ENCODE measurements at places on chromosomes 2 and 18.

DNA sequence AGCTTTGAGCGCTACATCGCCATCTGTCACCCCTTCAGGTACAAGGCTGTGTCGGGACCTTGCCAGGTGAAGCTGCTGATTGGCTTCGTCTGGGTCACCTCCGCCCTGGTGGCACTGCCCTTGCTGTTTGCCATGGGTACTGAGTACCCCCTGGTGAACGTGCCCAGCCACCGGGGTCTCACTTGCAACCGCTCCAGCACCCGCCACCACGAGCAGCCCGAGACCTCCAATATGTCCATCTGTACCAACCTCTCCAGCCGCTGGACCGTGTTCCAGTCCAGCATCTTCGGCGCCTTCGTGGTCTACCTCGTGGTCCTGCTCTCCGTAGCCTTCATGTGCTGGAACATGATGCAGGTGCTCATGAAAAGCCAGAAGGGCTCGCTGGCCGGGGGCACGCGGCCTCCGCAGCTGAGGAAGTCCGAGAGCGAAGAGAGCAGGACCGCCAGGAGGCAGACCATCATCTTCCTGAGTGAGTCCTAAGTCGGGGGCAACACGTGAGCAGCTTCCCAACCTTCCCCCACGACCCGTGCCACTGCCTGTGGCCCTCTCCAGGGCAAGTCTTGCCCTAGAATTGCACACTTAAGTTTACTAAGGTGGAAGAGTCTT is 928 bp downstream of the GPR39 start:
- peaks cover 52% of the 10 kb centered on the region for H3K27me3 ChIP-seq
- peaks cover 6% of the 10 kb centered on the region for H3K4me1 ChIP-seq
- H3K36me3 ChIP-seq, result no peaks in the 10 kb centered on the region
- no peak overlapping the region for H3K27ac ChIP-seq
- peak overlapping the region; percentile 46 for H3K4me3 ChIP-seq

GRCh38 chr18:65568866-65569265 is 181.9 kb upstream of the CDH7 start:
- H3K4me1 ChIP-seq, result peaks cover 1% of the 10 kb centered on the region
- no peak overlapping the region for H3K27ac ChIP-seq
- H3K4me3 ChIP-seq, result no peak overlapping the region
- DNase-seq, result no peak
- H3K36me3 ChIP-seq, result no peaks in the 10 kb centered on the region

DNA sequence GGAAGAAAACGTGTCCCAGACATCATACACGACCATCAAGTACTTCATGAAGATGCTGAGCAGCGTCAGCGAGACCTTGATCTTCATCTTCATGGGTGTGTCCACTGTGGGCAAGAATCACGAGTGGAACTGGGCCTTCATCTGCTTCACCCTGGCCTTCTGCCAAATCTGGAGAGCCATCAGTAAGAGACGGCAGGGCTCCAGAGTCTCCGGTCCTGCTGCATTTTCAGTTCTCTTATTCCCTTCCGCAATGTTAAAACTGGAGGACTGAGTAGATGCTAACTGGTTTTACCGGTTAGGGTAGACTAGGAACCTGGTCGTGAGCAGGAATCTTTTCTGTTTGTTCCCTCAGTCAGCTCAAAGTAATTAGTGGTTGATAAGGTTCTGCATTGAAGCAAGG is 32.3 kb downstream of the SLC9A4 start:
- H3K27me3 ChIP-seq, result no peaks in the 10 kb centered on the region
- H3K4me3 ChIP-seq, result no peak overlapping the region
- H3K27ac ChIP-seq, result no peak overlapping the region
- DNase-seq, result no peak
- H3K36me3 ChIP-seq, result no peaks in the 10 kb centered on the region

DNA sequence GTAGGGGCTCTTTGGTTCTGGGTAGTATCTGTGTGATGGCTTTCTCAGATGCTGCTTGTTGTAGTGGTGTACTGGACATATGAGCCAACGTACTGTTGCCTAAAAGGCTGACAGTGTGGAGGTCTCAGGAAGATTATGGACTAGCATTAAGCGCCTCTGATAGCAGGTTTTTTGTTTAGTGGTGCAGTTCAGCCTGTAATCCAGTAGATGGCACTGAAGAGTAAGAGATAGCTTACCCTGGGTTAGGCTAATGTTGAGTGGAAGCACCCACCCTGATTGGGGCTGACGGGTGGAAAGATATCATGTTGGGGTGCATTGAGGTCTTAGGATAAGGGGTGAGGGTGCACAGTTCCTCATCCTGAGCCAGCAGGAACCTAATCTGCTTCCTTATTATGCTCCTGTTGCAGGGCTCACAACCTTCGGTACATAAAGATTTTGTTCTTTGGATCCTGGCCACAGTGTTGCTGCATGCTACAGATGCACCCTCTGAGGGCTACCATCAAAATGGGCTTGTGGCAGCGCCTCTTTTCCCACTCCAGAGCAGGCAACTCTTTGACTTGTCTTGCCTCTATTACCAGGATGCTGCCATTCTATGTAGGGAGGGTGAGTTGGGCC is 79.6 kb downstream of the MSTN start:
- H3K4me3 ChIP-seq, result no peak overlapping the region
- no peaks in the 10 kb centered on the region for H3K4me1 ChIP-seq
- peaks cover 10% of the 10 kb centered on the region for H3K36me3 ChIP-seq
- H3K27ac ChIP-seq, result no peak overlapping the region

DNA sequence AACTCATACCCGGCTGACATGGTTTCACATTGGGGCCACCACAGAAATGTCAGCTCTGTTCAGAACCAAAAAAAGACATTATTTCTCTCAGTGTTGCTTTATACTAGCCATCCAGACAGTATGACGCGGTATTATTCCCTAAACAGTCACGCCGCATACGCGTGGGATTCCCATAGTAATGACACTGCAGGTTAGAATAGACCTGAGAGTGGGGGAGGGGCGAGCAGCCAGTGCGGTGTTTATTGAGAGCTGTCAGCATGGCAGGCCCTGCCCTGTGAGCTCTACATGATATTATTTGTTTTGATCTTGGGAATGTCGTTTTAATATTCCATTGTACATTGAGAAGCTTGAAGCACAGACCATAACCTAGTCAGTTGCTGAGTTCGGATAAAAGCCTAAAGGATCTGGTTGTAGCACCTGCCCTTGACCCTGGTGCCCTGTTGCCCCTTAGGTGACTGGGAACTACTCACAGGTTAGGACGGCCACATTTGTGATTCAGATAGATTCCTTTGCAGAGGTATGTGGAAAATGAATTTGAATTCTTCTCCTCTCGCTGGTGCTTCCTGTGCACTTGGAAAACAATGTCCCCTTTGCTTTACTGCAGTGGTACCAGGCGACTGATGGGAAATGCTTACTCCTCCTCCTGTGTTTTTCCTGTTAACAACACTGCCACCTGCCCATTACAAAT is 150.1 kb downstream of the ARHGAP28 start:
- H3K4me3 ChIP-seq, result no peak overlapping the region
- H3K36me3 ChIP-seq, result peaks cover 40% of the 10 kb centered on the region
- DNase-seq, result no peak
- H3K27me3 ChIP-seq, result no peaks in the 10 kb centered on the region

- H3K36me3 ChIP-seq, result peaks cover 1% of the 10 kb centered on the region
- H3K27me3 ChIP-seq, result no peaks in the 10 kb centered on the region
- H3K27ac ChIP-seq, result no peak overlapping the region
- peaks cover 22% of the 10 kb centered on the region for H3K4me1 ChIP-seq
Measured at GRCh38 chr2:145601361-145601925, 1081.5 kb upstream of the ZEB2 start.

DNA sequence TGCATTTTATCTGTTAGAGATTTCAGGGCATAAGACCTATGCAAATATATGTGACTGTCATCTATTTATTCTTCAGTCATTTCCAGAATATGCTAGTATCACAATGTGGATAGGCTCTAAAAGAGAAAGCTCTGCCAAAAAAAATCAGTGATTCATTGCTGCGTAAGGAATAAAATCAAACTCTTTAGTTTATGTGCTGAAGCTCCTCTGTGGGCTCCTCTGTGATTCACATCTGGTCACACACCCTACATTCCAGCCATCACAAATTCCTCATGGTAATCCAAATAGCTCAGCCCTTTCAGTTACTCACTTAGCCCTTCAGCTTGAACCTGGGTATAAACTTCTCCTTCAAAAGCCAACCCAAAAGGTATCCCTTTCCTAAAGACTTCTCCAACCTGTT is 21.4 kb downstream of the DLGAP1 start:
- no peaks in the 10 kb centered on the region for H3K4me1 ChIP-seq
- no peaks in the 10 kb centered on the region for H3K36me3 ChIP-seq
- no peak for DNase-seq
- peaks cover 9% of the 10 kb centered on the region for H3K27me3 ChIP-seq
- H3K27ac ChIP-seq, result no peak overlapping the region
- no peak overlapping the region for H3K4me3 ChIP-seq

GRCh38 chr2:222916229-222917197 is 55.7 kb downstream of the ACSL3 start:
- H3K36me3 ChIP-seq, result peaks cover 16% of the 10 kb centered on the region
- no peaks in the 10 kb centered on the region for H3K27me3 ChIP-seq
- peaks cover 2% of the 10 kb centered on the region for H3K4me1 ChIP-seq
- H3K4me3 ChIP-seq, result no peak overlapping the region
- DNase-seq, result no peak

GRCh38 chr18:31965316-31965970 is 22.5 kb upstream of the TRAPPC8 start:
- H3K36me3 ChIP-seq, result no peaks in the 10 kb centered on the region
- no peak overlapping the region for H3K4me3 ChIP-seq
- H3K4me1 ChIP-seq, result peaks cover 3% of the 10 kb centered on the region
- H3K27me3 ChIP-seq, result no peaks in the 10 kb centered on the region

DNA sequence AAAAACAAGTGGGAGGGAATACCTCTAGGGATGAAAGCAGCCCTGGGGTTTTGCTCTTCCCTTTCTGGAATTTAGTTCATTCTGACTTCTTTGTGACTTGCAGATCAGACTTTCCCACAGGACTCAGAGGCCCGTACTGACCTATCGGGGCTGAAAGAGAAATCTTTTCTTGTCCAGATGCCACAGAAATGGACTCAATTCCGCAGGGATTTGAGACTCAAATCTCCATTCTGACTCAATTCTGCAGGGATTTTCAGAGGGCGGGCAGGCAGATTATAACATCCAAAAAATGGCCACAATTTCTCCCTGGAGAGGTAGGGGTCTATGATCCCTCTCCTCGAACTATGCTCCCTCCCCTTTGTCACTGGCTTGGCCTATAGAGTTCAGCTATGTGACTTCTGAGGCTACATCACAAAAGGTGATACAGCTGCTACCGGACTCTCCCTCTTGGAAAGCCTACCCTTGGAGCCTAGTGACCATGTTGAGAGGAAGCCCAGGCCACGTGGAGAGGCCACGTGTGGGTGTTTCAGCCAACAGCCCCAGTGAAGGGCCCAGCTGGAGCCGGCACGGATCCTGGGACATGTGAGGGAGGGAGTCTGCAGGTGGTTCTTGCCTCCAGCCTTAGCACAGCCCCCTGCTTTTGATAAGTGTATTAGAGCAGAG is 4.8 kb upstream of the EFHD1 start:
- H3K27ac ChIP-seq, result no peak overlapping the region
- H3K4me1 ChIP-seq, result peaks cover 5% of the 10 kb centered on the region
- DNase-seq, result no peak
- H3K4me3 ChIP-seq, result no peak overlapping the region
- H3K36me3 ChIP-seq, result no peaks in the 10 kb centered on the region

GRCh38 chr18:43719267-43719795 is 442.0 kb upstream of the SYT4 start:
- peaks cover 4% of the 10 kb centered on the region for H3K4me1 ChIP-seq
- no peak for DNase-seq
- H3K36me3 ChIP-seq, result peaks cover 1% of the 10 kb centered on the region
- H3K4me3 ChIP-seq, result no peak overlapping the region

GRCh38 chr2:231387904-231388724 is 7.4 kb upstream of the B3GNT7 start:
- H3K4me3 ChIP-seq, result no peak overlapping the region
- no peak overlapping the region for H3K27ac ChIP-seq
- peaks cover 12% of the 10 kb centered on the region for H3K36me3 ChIP-seq
- DNase-seq, result no peak
- no peaks in the 10 kb centered on the region for H3K27me3 ChIP-seq
- peaks cover 7% of the 10 kb centered on the region for H3K4me1 ChIP-seq

- H3K27ac ChIP-seq, result no peak overlapping the region
- H3K4me3 ChIP-seq, result no peak overlapping the region
- no peaks in the 10 kb centered on the region for H3K36me3 ChIP-seq
- peaks cover 2% of the 10 kb centered on the region for H3K27me3 ChIP-seq
Measured at GRCh38 chr2:79850912-79851311, 338.1 kb downstream of the CTNNA2 start.

DNA sequence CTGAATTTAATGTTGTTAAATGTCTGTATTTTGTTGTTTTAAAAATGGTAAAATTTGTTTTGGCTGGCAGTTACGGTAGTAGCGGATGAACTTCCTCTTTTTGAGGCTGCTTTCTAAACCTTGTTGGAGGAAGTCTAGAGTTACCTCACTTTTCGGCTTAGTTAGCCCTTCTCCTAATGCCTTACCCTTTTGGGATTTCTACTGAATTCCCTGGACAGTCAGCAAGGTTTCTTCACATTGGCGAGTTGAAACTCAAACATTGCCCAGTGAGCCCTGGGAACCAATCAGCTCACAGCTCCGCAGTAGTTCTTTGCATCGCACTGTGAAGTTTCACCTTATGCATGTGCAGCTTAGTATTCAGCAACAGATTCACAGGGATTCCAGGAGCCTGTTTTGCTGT is 55.2 kb downstream of the TMEM247 start:
- no peak overlapping the region for H3K27ac ChIP-seq
- H3K4me1 ChIP-seq, result peaks cover 2% of the 10 kb centered on the region
- DNase-seq, result no peak

GRCh38 chr2:241842620-241843211 is 16.0 kb downstream of the PDCD1 start:
- no peak overlapping the region for H3K27ac ChIP-seq
- no peak for DNase-seq
- H3K4me1 ChIP-seq, result peaks cover 13% of the 10 kb centered on the region

Measured in mesothelial cell of epicardium (in vitro differentiated cells).